ENCODE measurements at places on chromosomes 2 and 18.

- no peak for DNase-seq
These were observed 75.5 kb upstream of the FRZB start for GRCh38 chr2:182941919-182942318.

GRCh38 chr2:205586626-205587025, 95.7 kb upstream of the NRP2 start:
- DNase-seq: no peak

- no peak for DNase-seq
These were observed 106.0 kb downstream of the CYP26B1 start for GRCh38 chr2:72041638-72042111.

- DNase-seq: no peak
These were observed 101.3 kb downstream of the PID1 start for GRCh38 chr2:229169751-229170150.

GRCh38 chr2:75646090-75646582, 447 bp upstream of the MRPL19 start:
- DNase-seq: no peak

DNA sequence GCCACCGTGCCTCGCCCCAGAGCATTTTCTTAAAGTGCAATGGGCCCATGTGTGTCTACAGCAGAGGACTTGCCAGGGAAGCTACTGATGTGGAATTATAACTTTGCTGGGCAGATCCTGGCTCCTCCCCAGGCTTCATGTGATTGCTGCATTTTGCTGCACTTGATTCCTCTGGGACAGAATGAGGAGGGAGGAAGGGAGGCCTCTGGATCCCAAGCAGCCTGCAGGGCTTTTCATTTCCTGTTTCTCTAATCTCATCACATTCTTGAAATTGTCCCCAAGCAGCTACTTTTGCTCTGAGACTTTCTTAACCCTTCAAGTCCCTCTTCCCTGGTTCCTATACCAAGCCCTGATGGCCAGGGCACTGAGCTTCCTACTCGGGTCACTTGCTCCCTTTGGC, 134.4 kb upstream of the SEC11C start:
- DNase-seq: no peak

GRCh38 chr18:80004600-80005342, 16.4 kb upstream of the TXNL4A start:
- no peak for DNase-seq

DNA sequence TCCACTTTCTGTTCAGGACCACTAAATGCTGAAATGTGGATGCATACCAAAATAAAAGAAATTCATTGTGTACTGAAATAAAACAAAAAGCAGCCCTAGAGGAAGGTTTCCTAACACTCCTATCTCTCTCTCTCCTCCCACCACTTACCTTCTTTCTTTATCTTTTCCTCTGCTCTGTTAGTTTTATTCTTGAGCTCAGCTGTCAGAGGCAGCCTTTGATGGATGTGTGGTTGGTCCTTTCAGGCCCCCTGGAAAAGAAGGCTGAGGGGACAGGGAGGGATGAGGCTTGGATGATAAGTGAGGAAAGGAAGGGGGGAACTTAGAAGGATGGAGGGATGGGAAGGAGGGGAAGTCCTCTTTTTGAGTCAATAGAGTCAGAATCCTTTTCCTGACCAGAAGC, 47.6 kb downstream of the DHRS9 start:
- DNase-seq: no peak

DNA sequence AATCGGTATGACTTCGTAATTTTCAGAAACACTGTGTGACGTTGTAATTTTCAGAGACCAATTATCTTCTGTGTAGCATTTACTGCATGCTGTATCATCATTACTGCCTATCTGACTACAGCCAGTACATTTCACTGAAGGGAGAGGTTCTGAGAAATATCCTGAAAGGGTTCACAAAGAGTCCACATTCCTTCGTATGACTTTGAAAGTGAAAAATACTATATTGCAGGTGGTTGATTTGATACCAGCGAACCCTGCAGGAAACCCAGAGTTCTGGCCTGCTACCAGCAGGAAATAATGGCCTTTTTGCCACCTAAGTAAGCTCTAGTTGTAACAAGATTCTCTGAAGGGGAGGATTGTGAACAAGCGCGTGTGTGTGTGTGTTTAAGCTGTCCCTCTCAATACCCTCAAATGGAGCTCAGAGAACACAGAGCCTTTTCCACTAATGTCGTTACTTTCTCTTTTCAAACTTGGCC, 155.5 kb downstream of the ARHGAP28 start:
- DNase-seq: no peak

GRCh38 chr18:49752095-49752457, 61.3 kb downstream of the ACAA2 start:
- DNase-seq: no peak

- no peak for DNase-seq
These were observed 7.7 kb upstream of the KLF11 start for GRCh38 chr2:10035633-10036032.

DNA sequence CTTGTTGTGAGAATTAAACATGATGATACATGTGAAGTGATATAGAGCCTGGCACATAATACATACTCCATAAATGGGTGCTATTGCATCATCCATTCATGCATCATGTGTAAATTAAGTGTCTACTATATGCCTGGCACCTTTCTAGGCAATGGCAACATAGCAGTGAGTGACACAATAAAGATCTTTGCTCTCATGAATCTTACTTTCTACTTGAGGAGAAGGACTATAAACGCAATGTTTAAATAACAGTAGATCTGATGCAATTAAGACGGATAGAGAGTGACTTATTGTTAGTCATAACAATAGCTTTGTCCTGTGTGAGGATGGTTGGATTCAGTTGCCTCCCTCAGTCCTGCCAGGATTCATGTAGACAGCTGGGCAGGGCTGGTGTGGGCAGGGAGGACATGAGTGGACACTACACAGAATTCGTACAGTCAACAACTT, 88.4 kb upstream of the NPAS2 start:
- no peak for DNase-seq

DNA sequence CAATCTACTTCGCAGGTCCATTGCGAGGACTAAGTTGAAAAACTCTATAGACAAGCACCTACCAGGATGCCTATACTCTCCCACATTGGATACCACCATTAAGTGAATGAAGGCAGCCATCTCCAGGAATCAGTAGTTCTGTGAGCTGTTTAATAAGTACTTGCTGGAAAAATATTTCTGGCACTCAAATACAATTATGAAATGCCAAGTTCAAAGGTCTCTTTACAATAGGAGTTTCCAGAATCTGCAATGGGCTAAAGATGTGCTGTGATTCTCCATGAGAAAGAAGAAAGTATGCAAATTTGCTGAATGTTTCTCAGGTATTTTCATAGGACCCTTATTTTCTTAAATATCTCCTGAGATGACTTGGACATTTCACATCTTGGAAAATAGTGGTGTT, 103.0 kb downstream of the AP1S3 start:
- DNase-seq: no peak

DNA sequence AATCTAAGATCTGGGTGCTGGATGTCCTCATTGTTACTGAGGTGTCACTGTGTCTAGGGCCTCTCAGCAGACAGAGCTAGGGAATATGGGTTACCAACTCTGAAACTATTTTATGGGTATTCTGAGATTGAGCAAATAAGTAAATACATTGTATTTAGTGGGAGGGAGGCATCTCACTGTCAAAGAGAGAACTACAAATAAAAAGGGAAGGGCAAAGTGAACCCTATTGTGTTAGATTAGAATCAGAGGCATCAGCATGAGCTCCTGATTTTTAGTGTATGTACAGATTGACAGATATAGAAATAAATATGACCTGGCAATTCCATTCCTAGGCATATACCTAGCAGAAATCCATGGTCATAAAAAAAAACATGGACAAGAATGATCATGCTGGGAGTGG, 33.9 kb upstream of the RAB6C start:
- no peak for DNase-seq

- DNase-seq: no peak
These were observed 115.6 kb downstream of the RTTN start for GRCh38 chr18:70089858-70090257.

DNA sequence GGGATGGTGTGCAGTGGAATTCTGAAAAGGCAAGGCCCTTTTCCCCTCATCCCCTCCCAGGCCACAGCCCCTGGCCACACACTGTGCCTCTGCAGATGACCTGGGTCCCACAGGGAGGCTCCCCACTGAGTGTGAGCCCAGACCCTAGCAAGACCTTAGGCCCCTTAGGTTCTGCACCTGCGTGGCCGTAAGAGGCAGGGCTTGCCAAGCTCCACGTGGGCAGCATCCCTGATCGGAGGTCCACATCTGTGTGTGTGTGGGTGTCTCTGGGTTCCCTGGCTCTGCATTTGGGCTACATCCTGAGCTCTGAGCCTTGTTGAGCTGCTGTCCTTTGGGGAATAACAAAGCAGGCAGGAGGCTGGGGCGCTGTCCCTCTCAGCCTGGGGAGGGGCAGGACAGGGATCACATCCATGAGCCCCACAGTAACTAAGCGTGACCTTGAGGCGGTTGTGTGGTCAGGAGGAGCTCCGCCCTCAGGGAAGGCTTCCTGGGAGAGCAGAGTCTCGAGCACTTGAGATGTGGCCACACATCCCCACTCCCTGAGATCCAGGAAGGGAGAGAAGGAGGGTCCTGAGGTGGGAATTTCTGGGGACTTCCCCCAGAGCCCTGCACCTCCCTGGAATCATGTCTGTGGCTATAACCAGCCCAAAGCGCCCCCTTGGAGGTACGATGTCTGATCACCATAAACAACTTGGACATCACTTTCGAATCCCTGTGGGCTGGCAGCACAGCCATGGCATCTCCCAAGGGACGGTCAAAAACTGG, 84.8 kb downstream of the STPG4 start:
- DNase-seq: no peak

DNA sequence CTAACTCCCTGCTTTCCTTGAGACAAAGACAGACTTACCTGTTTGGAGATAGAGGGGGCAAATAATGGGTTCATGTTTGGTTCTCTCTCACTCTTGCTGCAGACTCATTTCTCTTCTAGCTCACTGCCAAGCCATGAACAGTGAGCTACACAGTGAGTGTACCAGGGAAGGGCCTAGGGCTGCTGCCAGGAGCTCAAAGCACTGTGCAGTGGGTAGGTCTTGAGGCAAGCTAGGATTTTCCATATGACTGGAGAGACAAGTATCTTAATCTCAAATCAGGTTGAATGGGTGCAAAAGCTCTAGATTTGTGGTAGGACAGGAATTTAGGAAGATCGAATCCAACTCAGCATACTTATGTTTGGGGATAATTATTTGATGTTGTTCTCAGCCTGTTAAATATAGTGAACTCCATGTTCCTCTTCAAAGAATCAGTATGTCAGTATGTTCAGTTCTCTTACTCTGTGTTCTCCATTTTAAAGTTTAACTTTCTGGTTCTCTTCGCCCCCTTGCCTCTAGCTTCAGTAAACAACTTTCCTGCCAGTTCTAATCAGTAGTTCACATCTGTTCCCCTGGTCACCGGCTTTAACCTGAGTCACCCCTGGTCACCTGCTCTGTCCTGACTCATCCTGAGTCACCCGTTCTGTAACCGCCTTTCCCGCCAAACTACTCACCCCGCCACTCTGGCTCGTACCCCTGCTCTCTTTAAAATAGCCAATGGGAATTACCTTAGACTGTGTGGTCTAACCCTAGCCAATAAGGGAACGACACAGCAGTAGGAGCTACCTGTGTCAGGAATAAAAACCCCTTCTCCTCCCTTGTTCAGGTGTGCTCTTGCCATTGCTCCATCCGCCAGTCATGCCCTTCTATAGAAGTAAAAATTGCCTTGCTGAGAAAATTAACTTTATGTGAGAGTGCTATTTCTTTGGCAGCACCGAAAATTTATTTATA, 21.9 kb downstream of the SLC25A52 start:
- DNase-seq: no peak

- DNase-seq: no peak
These were observed 56.7 kb upstream of the FAM98A start for GRCh38 chr2:33655626-33656320.

- DNase-seq: no peak
These were observed 1076.3 kb downstream of the RPIA start for GRCh38 chr2:89767572-89768435.

DNA sequence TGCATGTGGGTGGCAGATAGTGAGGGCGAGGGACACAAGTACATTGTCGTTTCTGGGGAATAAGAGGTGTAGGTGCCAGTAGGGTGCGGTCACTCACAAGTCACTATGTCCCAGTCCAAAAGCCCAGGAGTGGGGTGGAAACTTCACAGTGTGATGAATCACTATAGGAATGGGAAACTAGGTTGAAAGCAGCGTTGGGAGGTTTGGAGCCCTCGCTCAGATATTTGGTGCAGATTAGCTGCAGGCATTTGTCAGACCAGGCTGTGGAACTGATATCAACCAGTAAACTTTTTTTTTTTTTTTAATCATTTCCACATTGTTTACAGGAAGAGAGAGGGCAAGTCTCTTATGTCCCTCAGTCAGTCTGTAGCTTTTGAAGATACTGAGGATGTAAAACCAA, 121.8 kb downstream of the CERS6 start:
- no peak for DNase-seq

DNA sequence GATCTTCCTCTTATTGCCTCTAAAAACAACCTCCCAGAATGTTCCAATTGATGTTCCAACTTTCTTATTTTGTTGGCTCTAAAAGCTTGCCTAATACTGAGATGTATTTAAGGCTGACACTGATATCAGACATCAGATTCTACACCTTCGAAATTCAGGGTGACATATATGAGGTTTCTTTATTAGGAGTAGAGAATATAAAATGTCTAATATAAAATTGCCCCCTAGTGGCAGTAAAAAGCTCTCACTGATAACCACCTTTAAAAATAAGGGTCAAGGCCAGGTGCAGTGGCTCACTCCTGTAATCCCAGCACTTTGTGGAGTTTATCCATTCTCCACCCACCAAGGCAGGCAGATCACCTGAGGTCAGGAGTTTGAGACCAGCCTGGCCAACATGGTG, 789.7 kb upstream of the SLC39A10 start:
- no peak for DNase-seq

GRCh38 chr2:86815611-86816010, 24.9 kb upstream of the CD8A start:
- DNase-seq: no peak

GRCh38 chr2:178829981-178830380, 22.8 kb upstream of the TTN start:
- DNase-seq: no peak

- no peak for DNase-seq
These were observed 281.1 kb upstream of the COL3A1 start for GRCh38 chr2:188693111-188693510.

DNA sequence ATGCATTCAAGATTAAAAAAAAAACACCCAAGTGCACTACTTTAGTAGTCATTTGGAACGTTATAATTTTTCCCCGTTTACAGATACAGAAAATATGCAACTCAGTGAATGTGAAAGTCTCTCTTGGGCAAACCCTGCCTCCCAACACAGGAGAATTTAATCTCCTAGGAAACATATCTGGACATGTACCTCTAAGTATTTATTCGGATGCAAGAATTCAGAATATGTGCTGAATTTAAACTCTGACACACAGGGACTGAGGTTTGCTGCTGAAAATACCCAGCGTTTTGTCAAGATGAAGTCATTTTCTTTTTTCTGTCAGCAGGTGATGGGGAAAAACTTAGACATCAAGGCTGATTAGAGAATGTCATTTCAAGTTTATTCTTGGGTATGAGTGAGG, 105.4 kb downstream of the ACKR3 start:
- DNase-seq: no peak

All from stimulated activated CD8-positive, alpha-beta memory T cell treated with anti-CD3 and anti-CD28 coated beads, Interleukin-7, amount 100 ng/mL, for 1 hour (primary cell).